Stimulated activated naive CD8-positive, alpha-beta T cell treated with anti-CD3 and anti-CD28 coated beads, Interleukin-15, amount 100 ng/mL, for 72 hours (primary cell): ENCODE measurements at places on chromosomes 11 and 22.

GRCh38 chr11:102589047-102589459, 36.1 kb downstream of the MMP20 start:
- peak; percentile 50 for DNase-seq

DNA sequence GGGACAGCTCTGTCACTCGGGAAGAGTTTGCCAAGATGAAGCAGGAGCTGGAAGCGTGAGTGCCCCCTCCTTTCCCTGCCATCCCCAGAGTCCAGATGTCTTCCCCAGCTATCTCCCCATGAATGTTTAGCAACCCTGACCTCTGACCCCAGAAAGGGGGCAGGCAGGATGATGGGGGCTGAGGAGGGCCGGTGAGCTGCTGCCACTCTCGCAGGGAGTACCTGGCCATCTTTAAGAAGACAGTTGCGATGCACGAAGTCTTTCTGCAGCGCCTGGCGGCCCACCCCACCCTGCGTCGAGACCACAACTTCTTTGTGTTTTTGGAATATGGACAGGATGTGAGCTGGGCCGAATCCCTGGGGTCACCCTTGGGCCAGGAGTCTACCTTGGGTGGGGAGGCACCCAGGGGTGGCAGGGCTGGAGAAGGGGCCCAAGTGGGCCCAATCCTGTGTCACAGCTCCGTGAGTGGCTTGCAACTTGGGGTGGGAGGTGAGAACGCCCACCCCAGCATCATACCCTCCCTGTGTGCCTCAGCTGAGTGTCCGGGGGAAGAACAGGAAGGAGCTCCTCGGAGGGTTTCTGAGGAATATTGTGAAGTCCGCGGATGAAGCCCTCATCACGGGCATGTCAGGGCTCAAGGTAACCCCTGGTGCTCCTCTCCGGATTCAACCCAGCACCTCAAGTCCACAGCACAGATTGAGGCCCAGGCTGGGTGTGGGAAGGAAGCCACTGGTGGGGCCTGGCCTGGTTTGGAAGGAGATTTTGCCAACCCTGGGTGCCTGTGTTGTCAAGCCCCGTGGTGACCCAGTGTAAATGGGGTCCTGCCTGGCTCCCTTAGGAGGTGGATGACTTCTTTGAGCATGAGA, 7.5 kb downstream of the CFL1 start:
- DNase-seq: no peak

DNA sequence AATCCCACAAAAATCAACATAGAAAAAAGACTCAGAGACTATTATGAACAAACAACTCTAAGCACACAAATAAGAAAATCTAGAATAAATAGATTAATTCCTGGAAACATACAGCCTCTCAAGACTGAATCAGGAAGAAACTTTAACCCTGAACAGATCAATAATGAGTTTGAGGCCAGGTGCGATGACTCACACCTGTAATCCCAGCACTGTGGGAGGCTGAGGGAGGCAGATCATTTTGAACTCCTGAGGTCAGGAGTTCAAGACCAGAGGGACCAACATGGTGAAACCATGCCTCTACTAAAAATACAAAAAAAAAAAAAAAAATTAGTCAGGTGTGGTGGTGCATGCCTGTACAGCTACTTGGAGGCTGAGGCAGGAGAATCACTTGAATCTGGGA, 499.5 kb upstream of the LUZP2 start:
- no peak for DNase-seq

- no peak for DNase-seq
These were observed 153.4 kb downstream of the CACNA1I start for GRCh38 chr22:39723899-39724351.

- DNase-seq: no peak
These were observed 23.6 kb downstream of the MS4A6A start for GRCh38 chr11:60159284-60159683.

GRCh38 chr22:37932821-37933578, 20.4 kb downstream of the C22orf23 start:
- DNase-seq: no peak

GRCh38 chr22:39994566-39995392, at the start of gene FAM83F:
TSS of gene FAM83F (plus strand) at chr22:39994954. CDS start at chr22:39995043, 89 bp downstream.
- peak; percentile 51 for DNase-seq

DNA sequence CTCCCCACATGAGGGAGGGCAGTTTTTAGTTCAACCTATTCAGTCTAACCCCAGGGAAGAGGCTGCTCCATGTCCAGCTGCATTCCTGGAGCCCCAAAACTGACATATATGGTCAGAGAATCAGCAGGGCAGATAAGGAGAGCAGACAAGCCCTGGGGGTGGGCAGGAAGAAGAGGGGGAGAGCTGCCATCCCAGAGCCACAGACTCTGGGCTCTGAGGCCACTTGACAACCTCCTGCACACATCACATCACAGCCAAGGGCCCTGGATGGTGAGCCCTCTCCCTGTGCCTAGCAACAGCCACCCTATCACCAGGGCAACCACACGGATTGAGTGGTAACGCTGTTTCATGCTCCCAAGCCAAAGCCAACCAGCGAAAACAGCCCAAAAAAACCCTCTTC, 3.1 kb downstream of the ARHGAP1 start:
- DNase-seq: no peak

GRCh38 chr11:27116684-27117083, 76.1 kb downstream of the BBOX1 start:
- DNase-seq: no peak

DNA sequence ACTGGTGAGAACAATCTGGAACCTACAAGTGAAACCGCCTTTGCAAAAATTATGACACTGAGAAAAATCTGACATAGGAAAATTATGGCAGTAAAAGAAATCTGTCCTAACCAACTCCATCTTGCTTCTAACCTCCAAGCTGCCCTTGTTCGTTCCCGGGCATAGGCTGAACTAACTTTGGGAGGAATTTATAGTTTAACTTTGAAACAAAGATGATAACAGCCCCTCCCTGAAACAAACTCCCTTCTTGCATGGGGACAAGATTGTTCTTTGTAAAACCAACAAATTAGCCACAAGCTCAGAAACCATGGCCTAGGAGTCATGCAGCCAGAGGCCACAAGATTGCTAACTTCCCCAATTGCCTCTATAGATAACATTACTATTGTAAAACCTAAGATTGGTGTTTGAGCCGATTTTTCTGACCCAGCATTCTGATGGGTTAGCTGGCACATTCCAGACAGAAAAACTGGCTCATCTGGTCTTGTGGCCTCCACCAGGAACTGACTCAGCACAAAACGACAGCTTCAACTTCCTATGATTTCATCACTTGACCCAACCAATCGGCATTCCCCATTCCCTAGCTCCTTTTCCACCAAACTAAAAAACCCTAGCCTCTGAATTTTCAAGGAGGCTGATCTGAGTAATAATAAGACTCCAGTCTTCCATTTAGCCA, 3.6 kb upstream of the CCDC81 start:
- no peak for DNase-seq

DNA sequence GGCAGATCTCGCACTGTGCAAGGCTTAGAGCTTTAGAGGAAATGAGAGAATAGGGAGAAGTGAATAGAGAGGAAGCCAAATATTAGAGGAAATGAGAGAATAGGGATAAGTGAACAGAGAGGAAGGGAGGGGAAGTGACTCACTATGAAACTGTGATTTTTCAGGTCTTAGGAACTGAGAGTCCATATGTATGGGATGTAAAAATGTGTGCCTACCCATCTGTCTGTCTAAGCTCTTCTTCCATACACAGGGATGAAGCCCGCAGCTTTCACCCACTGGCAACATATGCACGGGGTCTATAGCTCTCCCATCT, 6.4 kb upstream of the CCDC86 start:
- DNase-seq: no peak

- DNase-seq: no peak
These were observed 18.1 kb downstream of the JHY start for GRCh38 chr11:122900587-122901202.

DNA sequence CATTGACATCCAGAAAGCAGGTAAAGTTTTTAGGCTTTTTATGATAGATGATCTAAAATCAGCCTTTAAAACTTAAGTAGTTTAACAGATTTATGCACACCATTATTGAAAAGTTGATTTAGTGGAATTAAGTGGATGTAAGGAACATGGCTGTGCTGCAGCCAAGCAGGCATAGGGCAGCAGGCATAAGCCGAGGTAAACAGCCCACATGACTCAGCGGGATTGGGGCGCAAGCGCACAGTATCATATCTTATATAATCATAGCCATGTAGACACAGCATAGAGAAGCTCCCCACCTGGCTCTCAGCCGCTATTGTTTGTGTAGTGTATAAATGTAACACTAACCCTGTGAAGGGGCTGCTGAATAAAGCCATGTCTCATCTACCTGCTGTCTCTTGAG, 157.5 kb downstream of the WNT11 start:
- peak; percentile 3 for DNase-seq

GRCh38 chr11:118552341-118552740, 13.4 kb downstream of the IFT46 start:
- DNase-seq: no peak

- DNase-seq: no peak
These were observed 637.4 kb upstream of the API5 start for GRCh38 chr11:42674436-42674835.

GRCh38 chr11:57604296-57605027, 7.0 kb downstream of the SERPING1 start:
- DNase-seq: no peak

- no peak for DNase-seq
These were observed 304.4 kb downstream of the AASDHPPT start for GRCh38 chr11:106381895-106382294.

DNA sequence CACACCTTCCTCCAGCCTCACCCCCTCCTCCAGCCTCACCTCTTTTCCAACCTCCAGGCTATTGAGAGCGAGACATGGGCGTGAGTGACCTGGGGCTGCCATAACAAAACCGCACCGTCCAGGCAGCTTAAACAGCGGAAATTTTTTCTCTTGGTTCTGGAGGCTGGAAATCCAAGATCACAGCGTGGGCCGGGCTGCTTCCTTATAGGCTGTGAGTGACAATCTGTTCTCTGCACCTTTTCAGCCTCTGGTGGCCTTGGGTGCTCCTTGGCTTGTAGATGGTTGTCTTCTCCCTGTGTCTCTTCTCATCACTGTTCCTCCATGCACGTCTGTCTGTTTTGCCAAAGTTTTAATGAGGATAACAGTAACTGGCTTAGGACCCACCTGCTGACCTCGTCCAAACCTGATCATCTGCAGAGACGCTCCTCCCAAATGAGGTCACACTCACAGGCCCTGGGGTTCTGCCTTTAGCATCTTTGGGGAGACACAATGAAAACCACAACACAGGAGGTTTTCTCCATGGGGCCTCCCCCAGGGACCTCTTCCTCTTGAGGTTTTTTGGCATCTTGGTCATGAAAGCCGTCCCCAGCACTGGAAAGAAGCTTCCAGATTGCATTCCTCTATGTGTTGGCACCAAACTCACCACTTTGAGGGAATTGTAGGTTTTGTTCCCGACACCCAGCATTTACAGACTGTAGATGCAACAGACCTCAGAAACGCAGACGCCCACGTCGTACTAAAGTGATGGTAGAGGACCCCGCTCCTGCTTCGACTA, 878.1 kb downstream of the BRD1 start:
- no peak for DNase-seq

DNA sequence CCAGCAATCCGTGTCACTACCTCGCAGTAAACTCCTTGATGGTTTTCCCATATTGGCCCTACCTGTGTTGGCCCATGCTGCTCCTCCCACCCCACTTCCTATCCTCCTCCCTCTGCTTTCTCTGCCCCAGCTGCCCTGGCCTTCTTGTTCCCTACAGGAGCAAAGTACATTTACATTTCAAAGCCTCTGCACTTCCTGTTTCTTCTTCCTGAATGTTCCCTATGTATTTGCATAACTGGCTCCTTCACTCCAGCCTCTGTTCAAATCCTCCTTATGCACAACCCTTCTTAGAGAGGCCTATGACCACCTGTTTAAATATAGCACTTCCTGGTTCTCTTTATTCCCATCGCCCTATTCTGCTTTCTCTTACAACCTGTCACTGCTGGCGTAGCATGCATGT, 62.2 kb downstream of the PARVA start:
- DNase-seq: no peak

DNA sequence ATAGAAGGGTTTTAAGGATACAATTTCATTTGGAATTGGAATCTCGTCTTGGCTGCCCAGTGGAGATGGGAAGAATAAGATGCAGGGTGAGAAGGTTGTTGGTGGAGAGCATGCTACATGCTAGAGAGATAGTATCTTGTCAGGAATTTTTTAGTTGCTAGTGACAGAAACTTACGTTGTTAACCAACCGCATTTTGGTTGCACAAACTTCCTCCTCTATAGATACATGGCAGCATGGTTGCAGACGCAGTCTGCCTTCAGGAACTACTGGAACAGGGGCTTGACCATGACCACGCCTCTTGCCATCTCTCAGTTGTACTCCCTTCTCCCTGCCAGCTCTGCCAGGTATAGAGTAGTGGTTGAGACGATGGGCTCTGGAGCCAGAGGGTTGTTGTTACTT, 13.5 kb upstream of the CCDC90B start:
- DNase-seq: no peak

GRCh38 chr11:17753641-17754040, 19.1 kb downstream of the KCNC1 start:
- DNase-seq: no peak

DNA sequence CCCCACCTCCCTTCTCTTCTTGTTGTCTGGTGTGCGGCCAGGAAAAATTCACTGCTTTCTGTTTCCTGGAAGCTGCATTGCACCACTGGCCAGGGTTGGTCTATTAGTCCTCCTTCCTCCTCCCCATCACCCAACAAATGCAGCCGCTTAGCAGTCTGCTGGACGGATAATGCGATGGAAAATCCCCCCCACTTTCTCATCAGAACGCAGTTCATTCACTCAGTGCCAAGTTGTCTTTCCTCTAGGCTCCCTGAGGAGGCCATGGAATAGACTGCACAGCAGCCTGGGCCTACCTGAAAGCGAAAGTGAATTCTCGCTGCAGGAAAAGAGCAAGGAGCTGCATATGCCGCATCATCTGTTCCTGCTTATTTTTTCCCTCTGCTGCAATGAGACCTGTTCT, 513.6 kb downstream of the METTL15 start:
- DNase-seq: no peak

DNA sequence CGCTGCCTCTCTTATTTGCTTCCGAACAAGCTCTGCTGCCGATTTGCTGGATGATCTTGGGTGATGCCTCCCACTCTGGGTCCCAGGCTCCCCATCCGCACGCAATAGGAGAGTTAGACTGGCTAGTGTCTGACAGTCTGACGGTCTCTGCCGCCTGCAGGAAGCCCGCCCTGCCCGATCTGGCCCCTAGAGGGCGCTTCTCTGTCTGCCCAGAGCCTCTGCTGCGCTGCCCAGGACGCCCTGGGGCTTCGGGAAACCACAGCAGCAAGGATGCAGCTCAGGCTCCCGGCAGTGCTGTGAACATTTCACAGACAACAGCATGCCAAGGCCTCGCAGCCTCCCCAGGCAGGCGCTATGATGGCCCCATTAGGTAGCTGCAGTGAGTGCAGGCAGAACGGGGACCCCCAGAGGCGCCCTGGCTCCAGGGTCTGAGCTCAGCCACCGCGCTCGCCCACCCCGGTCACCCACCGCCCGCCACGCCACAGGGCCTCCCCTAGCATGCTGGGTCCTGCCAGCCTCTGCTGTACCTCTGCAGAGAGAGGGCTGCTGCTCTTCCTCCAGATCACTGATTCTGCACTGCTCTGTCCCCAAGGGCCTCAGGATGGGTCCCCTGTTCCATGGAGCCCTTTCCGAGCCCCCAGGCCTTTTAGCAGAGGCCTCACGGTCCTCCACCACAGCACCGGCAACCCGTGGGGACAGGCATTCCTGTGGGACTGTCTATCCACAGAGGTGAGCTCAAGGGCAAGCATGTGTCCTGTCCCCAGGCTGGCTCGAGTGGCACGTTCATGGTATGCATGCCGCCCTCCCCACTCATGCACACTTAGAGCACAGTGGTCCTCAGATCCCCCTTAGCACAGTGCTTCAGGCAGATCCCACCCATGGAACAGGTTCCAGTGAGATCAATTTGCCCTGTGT, 4.3 kb upstream of the BAIAP2L2 start:
- DNase-seq: peak; percentile 78

- no peak for DNase-seq
These were observed 600 bp upstream of the GPR83 start for GRCh38 chr11:94401773-94402265.
